HFF-Myc (cell line): ENCODE measurements at places on chromosomes 6 and 20.
A peak's percentile ranks its signal among the peaks of the same experiment; 100 is the strongest.

- no peak for DNase-seq
These were observed 9.6 kb downstream of the L3MBTL3 start for GRCh38 chr6:130027948-130028347.

DNA sequence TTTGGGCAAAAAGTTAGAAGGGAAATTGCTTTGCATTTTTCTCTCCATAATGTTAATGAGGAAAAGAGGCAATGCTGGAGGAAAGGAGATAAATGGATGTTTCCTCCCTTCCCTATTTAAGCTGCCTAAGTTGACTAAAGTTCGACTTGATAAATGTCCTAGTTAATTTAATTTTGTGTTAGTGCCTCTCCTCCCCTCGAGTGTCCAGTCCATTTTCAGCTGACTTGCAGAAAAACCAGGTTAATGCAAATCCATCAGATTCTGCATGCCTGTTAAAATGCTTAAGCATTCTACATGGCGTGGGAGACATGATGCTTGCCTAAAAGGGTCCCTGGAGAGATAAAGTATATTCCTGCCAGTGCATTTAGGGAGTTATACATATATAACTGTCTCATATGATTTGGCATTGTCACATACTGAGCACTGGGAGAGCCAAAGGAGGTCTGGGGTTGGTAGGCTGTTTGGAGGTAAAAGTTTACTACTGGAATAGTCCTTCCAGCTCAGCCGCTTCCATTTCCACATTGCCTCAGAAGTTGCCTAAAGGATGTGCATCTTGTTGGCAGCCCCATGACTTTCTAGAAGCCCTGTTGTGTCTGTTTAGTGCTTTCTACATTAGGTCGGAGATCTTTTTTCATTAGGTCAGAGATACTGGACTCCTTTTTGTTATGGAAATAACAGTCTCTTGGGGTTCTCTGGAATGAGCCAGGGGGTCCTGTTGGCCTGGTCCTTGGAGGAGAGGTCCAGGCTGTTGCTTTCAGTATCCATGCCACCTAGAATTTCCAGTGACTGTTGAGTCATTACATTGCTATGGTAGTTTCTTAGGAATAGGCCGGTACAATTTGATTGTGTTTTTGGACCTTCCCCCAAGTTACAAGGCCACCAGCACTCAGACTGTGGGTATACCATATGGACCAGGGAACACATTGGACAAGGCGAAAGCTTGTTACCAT, 30.4 kb downstream of the JARID2 start:
- DNase-seq, result no peak

GRCh38 chr6:128363020-128363813, 157.2 kb downstream of the PTPRK start:
- DNase-seq, result no peak

DNA sequence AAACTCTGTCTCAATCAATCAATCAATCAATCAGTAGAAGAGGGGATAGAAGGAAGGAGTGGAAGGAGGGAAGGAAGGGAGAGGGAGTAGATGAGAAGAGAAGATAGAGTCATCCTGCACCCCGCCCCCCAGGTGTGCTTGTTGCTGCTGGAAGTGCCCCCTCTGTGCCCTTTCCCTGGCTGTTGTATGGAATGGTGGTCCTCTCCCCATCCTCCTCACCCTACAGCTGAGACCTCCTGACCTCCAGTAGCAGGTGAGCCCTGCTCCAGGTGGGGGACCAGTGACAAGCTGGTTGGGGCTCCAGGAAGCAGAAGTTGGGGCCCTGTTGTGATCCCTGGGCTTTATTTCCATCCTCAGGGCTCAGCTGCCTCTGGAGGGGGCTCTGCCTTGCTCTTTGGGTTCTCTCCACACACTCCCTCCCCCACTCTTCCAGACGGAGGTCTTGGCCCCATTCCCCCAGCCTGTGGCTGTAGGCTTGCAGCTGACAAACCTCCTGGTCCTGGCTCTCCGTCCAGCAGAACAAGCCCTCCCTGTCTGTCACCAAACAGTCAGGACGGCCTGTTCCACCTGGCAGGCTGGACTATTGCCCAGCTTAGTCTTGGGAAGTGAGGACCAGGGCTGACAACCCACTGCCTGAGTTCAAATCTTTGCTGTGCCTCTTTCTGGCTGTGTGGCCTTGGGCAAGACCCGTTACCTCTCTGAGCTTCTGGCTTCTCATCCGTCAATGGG, 26.0 kb upstream of the SCRT2 start:
- no peak for DNase-seq

GRCh38 chr6:146408583-146408982, 135.1 kb upstream of the RAB32 start:
- DNase-seq, result no peak

DNA sequence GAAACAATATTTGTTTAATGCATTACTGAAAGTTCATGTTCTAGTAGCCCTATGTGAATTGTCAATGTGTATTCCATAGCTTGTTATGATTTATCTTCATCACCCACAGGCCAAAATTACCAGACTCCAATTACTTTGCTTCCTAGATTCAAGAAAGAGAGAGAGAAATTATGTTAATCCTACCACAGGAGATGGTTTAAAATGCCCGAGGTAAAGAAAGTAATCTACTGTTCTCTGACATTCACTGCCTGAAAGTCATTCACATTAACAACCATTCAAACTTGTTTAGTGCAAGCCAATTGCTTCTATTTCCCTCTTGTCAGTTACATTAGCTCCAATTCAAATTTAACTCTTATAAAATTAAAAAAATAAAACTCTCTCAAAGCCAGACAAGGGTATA, 260.4 kb upstream of the THEMIS start:
- no peak for DNase-seq

GRCh38 chr6:23145781-23146180, 576.4 kb downstream of the HDGFL1 start:
- peak; percentile 29 for DNase-seq

DNA sequence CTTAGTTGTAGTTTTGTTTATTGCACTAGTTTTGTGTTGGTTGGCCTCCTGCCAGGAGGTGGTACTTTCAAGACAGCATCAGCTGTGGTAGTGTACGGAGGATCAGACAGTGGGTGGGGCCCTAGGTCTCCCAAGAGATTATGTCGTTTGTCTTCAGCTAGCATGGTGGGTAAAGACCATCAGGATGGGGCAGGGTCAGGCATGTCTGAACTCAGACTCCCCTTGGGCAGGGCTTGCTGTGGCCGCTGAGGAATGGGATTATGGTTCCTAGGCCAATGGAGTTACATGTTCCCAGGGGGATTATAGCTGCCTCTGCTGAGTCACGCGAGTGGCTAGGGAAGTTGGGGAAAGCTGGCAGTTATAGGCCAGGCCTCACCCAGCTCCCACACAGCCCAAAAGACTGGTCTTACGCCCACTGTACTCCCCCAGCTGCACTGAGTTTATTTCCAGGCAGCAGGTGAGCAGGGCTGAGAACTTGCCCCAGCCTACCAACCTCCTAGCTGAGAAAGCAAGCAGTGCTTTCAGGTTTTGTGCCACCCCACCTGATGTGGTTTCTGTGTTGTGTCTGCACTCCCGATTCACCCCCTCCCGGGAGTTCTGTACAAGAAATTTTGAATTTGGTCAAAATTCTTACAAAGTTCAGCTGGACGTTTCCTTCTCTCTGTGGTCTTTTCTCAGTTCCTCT, 24.7 kb downstream of the ZSCAN31 start:
- no peak for DNase-seq

DNA sequence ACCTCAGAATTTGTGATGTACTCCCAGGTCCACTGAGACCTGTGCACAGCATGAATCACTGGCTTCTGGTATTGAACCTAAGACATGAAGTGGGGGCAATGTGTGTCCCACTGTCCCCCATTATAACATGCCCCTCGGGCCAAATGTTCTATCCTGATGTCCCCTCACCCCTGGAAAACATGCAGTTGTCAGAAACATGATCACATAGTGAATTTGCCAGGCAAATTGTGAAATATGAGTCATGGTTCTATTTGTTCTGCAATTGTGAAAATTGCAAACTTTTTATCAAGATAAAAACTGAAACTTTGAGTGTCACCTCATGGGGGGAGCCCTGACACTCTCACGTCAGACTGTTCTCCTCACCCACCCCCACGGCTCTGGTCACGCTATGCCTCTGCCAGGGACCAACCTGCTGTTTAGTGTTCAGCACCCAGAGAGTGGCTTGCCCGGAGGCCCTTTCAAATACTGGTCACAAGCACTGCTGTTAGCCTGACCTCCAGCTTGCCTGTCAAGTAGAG, 305.3 kb downstream of the CLIC5 start:
- DNase-seq, result no peak

GRCh38 chr6:41551086-41551700, 5.0 kb downstream of the FOXP4 start:
- no peak for DNase-seq

GRCh38 chr20:951384-952169, 35.4 kb upstream of the ANGPT4 start:
- DNase-seq, result no peak
